RPMI7951 (cell line): ENCODE measurements at places on chromosomes 5 and 9.

GRCh38 chr5:150068961-150069645, 17.3 kb downstream of the CSF1R start:
- no peak for DNase-seq

DNA sequence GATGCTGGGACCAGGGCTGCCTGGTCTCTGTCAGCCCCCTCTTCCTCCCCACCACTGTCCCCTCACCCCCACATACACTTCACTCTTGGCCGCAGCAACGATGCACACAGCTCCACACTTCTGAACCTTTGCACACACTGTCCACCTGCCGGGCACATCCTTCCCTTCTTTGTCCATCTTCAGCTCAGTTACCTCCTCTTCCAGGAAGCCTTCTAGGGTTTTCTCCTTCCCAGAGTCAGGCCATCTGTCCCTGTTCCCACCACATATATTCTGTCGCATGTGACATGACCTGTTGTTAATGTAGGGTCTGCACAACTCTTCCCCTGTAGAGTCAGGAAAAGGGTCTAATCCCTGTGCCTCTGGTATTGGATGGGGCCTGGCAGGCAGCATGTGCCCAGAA, 38.6 kb upstream of the PHYKPL start:
- DNase-seq: no peak

GRCh38 chr9:95343725-95344287, 26.3 kb upstream of the FANCC start:
- peak; percentile 37 for DNase-seq

DNA sequence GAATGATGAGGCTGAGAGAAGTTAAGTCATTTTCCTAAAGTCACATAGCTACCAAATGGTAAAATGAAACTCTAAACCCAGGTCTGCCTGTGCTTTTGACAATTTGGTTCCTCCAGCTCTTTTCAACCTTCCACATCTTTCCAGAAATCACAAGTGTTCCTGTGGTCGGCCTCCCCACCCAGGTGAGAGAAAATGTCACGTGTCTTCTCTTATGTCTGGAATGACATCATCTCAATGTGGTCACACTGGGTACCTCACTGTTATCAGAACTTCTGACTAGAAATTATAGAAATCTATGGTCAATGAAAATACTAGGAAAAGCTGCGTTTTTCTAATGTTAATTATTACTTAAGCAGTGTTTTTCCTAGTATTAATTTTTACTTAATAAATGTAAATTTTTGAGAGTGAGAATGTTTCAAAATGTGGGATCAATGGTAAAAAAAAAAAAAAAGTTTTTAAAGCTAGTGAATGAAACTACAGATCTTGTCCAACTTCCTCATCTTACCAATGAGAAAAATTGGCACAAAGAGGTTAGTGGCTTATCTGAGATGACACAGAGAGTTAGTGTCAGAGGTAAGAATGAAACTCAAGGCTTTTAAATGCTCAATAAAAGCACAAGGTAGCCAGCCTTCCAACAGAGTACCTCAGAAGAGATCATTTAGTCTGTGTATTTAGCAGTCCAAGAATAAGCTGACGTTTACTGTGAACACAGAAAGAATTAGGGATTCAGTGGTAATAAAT, 228.7 kb upstream of the NR4A3 start:
- no peak for DNase-seq

- DNase-seq: no peak
Observed at GRCh38 chr9:114084282-114085073, 6.4 kb upstream of the AMBP start.

DNA sequence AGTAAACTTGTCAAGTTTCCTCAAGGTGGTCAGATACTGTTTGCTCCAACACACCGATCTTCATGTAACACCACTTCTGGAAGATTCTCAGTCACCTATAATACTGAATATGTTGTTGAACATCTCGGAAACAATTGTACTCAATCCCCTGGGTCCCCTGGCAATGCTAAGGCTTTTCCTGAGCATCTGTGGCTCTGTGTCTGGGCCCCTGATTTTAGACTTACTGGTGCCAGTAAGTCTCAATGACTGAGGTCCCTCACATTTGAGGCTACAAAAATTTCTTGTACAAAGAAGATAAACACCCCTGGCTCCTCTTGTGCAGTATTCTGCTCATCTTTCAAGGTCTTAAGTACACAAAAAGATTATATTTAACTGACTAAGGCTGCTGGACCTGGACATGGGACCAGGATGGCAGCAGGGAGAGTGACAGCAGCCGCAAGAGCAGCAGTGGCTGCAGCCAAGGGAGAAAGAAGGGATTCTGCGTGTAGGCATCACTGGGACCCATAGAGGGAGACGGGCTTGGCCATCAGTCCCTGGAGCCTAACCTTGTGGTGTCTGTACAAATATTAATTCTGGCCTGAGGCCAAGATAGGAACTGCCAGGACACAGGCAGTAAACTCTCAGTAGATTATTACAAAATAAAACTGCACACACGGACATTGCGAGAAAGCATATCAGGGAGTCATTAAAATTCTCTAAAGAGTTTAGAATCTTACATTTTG, 49.0 kb upstream of the TNPO1 start:
- peak; percentile 5 for DNase-seq

DNA sequence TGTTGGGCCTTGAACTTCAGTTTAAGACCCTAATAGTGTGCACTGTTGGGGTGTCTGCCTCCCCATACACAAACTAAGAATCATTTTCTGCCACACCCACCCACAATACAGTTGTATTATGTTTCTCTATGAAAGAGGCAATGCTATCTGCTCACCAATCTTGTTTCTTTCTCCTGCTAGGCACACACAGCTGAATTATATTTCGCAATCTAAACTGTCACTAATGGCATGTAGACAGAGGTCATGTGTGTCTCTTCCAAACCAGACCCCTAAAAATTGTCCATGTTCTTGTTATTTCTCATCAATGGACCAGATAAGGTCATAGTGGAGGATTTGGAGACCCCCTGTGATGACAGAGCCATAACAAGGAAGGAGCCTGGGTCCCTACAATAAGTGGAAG, 57.3 kb downstream of the RIGI start:
- DNase-seq: no peak

DNA sequence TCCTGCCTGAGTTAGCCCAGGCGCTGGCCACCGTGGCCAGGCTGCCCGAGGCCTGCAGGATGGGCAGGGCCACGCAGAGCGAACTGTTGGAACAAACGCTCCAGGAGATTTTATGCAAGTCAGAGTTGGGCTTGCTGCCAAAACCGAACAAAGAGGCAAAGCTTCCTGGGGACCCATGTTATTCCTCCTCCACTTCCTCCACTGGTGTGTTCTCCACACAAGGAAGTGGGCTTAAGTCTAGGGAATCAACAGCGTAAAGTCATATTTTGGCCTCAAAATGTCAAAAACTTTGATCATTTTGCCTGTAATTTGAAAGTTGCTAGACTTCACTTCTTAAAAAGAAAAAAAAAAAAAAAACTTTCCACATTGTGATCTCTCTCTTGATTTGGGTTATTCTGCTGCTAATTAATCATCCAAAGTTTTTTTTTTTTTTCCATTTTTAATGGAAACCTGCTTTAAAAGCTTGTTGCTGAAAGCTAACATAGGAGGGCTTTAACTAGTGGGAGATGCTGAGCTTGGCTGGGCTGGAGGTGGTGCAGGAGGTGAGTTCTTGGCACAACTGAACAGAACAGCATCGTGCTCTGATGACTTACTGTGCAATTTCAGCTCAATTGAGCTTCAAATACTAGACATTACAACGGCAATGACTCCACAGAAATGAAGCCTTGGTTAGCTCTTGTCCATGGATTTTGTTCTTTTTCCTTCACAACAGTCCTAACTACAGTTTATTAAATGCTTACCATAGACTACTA, 73.0 kb downstream of the PTPDC1 start:
- DNase-seq: peak; percentile 88

DNA sequence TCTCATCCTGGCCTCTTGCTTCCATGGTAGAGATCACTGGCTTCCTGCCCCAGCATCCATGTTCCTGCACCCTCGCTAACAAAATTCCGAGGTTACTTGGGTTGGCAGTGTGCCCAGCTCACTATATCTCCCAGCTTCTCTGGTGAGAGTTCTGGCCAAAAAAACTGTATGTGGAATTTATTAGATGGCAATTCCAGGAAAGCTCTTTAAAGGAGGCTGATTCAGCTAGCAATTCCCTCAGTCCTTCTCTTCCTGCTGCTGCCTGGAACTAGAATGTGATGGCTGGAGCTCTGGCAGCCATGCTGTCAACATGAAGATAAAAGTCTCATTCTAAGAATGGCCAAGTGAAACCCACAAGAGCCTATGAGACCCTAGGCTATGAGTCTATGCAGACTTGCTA, 88.8 kb downstream of the SECISBP2 start:
- no peak for DNase-seq

DNA sequence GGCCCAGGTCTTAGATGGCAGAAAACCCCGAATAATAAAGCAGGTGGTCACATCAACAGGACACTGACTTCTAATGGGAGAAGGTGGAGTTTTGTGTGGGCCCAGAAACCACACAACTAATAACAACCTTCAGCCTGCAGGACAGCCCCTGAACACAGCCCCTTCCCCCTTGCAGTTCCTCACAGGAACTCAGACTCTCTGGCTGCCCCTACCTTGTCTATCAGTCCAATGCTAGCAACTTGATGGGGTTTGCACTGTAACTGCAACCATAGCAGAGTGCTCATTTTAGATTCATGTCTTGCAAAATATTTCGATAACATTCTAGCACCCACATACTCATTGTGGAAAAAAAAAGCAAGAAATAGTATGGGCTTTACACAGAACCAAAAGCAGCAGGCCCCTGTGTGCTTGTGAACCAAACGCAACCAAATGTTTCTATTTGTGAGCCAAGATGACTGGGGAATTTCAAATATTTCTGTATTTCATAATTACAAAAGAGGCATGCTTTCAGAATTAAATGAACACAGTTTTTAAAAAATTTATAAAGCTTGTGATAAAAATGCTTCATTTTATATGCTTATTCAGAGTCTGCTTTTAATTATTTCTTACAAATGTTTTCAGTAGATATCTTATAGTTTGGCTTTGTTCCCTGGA, 62.7 kb upstream of the PDE4D start:
- no peak for DNase-seq

- no peak for DNase-seq
Observed at GRCh38 chr5:45037927-45038326, 229.2 kb downstream of the MRPS30 start.

- DNase-seq: no peak
Observed at GRCh38 chr9:120875643-120875953, 1.4 kb downstream of the PHF19 start.

DNA sequence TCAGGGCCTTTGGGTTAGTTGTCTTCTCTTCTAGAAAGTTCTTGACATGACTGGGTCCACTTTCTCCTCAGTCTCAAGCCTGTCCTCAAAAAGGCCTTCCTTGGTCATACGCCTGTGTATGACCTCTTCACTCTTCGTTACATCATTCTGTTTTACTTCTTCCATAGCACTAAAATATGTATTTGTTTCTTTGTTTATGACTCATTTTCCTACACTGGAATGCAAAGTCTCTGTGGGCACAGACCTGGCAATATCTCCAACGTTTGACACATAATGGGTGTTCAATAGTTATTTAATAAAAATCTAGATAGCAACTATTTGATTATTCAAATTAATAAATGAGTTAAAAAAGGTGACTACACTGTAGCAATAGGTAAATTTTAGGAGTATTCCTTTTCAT, 85.1 kb downstream of the YIPF5 start:
- no peak for DNase-seq

DNA sequence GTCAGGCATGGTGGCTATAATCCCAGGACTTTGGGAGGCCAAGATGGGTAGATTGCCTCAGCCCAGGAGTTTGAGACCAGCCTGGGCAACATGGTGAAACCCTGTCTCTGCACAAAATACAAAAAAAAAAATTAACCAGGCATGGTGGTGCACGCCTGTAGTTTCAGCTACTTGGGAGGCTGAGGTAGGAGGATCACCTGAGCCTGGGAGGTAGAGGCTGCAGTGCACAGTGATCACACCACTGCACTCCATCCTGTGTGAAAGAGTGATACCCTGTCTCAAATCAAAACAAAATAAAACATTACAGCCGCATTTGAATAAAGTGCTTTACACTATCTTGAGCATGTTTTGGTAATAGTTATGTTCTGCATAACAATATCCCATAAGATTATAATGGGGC, 74.0 kb downstream of the IQGAP2 start:
- DNase-seq: no peak

DNA sequence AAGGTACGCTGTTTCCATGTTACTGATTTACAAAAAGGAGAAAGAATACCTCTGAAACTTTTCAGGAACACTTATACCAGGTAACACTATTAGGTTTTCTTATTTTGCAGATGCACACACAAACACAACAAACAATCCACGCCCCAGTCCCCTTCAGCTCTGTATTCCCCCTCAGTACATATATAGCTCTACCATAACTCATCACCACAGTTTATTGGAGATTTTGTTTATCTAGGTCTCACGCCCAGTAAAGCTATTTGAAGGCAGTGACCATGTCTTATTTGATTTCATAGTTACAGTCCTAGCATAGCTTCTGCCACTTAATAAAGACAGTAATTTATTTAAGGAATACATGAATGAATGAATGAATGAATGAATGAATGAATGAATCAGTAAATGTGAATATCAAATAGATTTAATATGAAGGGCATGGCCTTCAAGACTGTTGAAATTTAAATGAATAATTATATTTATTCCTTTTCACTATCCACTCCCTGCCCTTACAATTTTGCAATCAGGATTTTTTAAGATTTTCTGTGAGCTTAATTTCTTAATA, 32.9 kb downstream of the INVS start:
- DNase-seq: no peak

DNA sequence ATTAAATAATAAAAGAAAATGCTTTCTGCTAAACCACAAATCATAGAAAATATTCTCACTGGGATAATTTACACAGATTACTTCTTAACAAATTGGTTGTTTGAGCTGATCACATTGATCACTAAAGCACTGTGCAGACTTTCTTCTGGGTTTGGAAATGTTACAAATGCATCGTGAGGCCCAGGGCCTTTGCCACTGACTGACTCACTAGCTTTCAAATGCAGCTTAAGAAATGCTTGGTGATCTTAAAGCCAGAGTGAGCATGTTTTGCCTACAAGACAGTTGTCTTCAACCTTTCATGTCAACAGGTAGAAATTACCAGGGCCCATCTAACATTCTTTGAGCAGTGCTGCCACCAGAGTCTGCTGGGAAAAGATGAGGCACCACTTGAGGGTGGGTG, 252.3 kb upstream of the ADRA1B start:
- DNase-seq: no peak

- DNase-seq: no peak
Observed at GRCh38 chr5:4700871-4701270, 439.3 kb upstream of the ADAMTS16 start.

- DNase-seq: peak; percentile 39
Observed at GRCh38 chr5:41793141-41793770, 77.0 kb downstream of the OXCT1 start.

DNA sequence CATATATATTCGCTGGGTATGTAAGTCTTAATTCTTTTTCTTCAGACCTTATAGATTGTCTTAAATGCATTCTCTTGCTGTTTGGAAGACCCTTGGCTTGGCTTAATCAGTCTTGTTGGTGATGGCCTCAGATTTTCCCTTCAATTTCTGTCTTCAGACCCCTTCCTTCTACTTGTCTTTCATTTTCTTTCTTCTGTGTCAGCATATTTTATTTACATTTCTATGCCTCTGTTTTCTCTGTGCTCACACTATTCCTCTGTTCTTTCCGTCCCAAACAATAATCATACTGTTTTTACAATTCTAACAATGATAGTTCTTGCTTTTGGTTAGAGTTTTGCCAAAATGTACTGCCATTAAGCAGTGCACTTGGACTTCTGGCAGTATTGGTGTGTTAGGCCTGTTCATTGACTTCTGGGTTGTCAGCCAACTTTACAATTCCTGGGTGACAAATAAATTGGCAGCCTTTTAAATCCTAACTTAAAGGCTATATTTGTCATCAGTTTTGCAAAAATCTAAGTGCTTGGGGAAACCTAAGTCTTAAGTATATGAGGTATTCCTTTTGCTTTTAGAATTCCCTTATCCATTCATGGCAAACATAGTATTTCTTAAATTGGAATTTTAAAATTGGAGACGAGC, 8.0 kb downstream of the SRFBP1 start:
- peak; percentile 36 for DNase-seq
